Activated CD4-positive, alpha-beta T cell treated with anti-CD3 and anti-CD28 coated beads for 4 hours (primary cell): ENCODE measurements at places on chromosomes 5 and 9.

DNA sequence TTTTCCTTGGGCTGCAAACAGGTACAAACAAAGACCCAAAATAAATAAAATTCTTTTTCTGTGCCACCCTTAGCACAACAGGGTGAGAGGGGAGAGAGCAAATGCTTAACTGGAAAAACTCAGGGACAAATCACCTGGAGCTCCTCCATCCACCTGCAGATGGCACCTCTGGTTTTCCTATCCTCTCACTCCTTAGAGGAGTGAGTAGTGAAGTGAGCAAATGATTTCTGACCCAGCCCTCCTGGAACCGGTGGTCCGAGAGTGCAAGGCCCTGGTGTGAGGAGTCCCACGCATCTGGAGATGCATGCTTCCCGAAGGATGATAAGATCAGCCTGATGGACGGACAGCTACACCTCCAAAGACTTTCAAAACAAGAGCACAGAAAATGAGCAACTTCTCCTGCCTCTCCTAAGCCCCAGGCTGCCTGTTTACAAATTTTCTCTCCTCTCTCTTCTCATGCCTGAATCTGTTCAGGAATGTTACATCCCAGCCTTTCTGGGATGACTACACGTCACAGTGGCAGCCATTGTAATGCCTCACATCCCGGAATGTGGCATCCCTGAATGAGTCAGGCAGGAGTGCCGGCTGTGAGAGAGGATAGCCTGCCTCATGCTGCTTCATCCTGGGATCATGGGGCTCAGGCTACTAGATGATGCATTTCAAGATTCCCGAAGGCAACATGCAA, 86.4 kb downstream of the ADRB2 start:
- DNase-seq = no peak

DNA sequence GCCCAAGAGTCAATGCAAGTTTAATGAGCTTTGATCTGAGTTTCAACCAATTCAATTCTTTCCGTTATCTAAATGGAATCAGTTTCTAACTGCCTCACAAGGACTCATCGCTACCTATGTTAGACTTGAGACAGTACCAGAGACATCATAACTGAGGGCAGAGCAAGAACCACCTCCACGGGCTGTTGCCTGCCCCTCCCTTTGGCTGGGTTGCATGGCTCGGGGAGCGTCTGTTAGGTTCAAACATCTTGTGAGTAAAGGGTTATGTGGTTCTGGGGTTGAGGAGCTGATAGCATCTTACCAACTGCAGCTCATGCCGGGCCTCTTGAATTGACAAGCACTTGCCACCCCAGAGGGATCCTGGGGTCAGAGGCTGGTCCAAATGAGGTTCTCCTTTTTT, 457.9 kb downstream of the ENC1 start:
- no peak for DNase-seq

GRCh38 chr5:167143716-167144115, 1147.7 kb upstream of the WWC1 start:
- DNase-seq = no peak

DNA sequence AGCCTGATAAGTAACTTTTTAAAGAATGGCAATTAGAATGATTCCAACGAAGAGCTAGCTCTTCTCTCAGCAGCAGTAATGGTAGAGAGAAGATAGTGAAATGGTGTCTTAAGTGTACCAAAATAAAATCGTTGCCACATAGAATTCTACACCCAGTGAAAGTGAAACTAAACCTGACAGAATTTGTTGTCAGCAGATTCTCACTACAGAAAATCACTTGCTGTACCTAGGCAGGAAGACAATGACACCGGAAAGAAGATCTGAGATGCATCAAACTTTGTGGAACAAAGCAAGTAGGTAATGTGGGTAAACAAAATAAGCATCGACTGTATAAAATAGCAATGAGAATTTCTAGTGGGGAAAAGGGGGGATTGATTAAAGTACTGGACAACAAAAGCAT, 20.7 kb upstream of the EBF1 start:
- DNase-seq = no peak

- DNase-seq = no peak
Observed at GRCh38 chr5:170366276-170366675, 22.9 kb downstream of the KCNMB1 start.

GRCh38 chr5:79454043-79454442, 59.9 kb downstream of the HOMER1 start:
- DNase-seq = no peak

DNA sequence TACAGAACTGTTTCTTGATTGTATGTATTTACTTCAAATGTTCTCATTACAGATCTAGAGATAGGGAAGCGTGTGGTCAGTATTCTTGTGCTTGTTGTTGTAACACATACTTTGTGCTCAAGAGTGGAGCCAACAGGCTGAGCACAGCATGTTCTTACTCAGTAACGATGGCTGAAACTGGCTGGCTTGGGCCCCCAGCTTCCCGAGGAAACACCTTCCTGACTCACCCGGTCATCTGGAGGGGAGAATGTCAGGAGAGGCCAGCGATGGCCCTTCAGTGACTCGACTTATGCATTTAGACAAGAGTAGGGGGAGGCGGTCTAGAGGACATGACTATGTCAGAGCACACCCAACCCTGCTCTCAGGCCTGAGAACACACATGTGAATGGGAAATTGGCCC, 25.6 kb downstream of the ZNF474 start:
- DNase-seq = no peak

DNA sequence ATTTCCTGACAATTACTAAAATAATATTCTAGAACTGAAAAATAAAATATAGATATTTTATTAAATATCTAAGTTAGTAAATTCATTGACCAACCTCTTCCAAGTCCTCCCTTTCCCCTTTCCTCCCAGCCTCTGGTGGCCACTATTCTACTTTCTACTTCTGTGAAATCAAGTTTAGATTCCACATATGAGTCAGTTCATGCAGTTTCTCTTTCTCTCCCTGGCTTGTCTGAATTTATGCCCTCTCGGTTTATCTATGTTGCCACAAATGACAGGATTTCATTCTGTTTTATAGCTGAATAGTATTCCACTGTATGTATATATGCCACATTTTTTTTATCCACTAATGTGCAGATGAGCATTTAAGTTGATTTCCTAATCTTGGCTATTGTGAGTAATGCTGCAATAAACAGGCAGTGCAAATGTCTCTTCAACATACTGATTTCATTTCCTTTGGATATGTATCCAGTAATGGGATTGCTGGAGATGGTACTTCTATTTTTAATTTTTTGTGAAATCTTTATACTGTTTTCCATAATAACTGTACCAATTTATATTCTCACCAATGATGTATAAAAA, 52.3 kb downstream of the WDR36 start:
- no peak for DNase-seq

- DNase-seq = no peak
Observed at GRCh38 chr5:147538236-147538635, 28.4 kb upstream of the DPYSL3 start.

- DNase-seq = no peak
Observed at GRCh38 chr5:31455172-31455571, 76.7 kb downstream of the DROSHA start.

DNA sequence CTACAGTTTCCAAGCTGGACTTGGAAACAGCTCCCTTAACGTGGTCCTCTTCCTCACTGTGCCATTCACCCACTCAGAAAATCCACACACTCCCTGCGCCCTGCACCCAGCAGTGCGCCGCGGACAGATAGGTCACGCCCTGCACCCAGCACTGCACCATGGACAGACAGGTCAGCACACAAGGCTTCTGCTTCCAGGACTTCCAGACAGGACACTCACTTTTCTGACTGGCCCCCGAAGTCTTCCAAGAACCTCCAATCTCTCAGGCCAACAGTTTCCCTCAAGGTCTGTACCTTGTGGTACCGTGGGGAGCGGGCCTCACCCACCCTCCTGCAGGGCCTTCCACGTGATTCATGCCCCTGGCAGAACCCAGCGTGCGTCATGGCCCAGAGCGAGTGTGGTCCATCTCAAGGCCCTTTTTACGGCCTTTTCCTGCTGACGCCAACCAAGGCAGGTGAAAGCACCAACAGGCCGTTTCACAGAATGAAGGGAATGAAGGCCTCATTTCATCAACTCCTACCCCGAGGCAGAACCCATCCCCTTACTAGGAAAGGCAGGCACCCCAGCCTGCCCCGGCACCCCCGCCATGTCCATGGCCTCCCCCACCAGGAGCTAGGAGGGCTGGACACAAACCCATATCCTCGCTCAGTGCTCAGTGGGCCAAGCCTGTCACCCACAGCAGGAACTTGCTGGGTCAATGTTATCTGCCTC, 17.3 kb downstream of the VAV2 start:
- no peak for DNase-seq

DNA sequence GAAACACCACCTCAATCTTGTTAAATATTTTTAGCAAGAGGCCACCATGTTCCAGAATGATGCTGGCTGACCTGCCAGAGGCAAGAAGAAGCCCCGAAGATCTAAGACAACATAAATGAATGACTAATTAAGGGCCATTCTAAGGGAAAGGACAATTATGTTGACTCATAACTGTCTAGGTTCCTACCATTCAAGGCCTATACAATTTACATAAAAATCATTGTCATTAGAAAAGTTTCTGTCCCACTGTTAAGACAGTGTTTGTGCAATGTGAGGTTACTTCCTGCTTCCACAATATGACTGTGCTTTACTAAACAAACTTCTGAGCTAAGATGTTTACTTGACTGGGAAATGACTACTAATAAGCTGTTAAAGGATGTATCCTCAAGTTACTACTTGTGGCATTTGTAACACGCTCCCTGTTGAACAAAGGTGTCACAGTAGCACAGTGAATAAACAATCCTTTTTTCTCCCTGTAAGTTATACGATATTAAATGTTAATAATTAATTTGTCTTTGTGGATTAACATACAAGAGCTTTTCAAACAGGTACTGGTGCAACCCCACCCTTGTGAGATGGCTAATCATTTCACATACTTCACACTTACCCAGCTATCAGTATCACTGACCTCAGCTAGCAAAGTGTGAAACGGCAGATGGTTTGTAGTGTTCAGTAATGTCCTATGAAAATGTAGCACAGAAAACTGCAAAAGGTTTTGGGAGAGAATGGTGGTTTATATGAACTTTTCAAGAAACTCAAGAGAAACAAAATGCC, 195.8 kb downstream of the EFNA5 start:
- DNase-seq = no peak

- no peak for DNase-seq
Observed at GRCh38 chr9:115209601-115210306, 91.8 kb upstream of the TNC start.

DNA sequence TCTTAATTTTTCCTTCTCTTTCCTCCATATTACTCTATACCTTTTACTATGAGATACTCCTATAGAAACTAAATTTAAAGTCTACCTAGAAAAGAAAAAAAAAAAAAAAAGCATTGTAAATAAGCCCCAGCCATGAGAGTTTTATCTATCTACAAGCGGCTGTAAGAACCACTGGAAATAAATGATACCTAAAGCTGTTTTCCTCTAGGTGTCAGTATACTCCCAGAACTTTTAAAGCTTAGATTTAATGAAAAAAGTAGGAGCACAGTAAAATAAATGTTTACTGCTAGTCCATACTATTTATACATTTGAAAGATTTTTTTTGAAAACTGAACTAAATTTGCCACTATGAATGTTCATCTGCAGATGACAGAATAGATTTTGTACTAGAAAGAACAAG, 26.2 kb downstream of the TYRP1 start:
- DNase-seq = no peak

- no peak for DNase-seq
Observed at GRCh38 chr5:141250576-141250975, 5.4 kb downstream of the PCDHB15 start.

DNA sequence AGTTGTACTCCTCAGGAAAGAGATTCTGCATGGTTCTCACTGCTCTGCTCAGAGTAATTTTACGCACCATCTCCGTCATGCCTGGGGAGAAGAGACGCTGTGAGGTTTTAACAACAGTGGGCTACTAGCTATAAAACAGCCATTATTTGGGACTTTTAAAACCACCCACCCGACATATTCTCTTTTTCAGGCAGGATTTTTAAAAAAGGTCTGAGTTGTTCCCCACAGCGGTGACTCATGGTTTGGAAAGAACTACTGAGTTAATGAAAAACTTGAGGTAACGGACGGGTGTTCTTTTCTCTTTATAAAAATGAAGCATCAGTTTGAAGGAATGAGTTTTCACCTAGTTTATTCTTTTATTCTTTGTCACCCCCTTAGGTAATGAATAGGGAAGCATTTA, 61.3 kb downstream of the TTLL11 start:
- no peak for DNase-seq

DNA sequence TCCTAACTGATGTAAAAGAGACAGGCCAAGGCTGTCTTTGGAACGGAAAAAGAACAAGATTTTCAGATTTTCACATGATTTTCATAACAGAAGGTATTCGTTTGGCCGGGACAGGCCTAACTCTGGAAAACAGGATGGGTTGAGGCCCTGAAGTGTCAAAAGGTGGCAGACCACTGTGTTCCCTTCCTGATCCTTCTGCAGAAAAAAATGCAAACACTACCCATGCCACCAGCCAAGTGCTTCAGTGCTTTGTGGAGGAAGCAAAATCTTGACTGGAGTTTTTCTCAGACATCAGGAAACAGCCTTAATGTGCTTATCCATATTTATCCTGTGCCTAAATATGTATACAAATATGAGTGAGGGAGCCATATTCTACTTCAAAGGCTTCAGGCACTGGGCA, 113.5 kb upstream of the IL6ST start:
- no peak for DNase-seq

DNA sequence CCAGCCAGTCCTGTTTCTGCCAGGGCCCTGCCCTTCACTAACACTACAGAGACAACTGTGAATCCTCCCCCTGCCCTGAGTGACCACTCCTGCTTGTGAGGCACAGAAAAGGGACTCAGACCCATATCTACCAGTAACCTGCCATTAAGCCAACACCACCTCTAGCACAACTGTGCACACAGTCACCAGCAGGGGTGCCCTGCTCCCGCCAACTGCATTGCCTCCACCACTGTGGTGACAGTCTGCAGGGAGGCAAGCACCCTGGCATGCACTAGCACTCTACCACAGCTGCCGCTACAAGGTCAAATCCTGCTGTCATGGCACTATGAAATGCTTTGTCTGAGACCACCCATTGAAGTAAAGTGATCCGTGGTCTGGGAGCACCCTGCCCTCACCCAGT, 1028.5 kb upstream of the CDH9 start:
- DNase-seq = no peak

GRCh38 chr5:10761933-10762775, 1.1 kb upstream of the DAP start:
- DNase-seq = no peak
